Stimulated activated memory B cell treated with anti-CD40 and anti-IgM and Interleukin-4, amounts not matched to agents 10 μg/mL and 1 μg/mL and 100 μg/mL, for 72 hours (primary cell): ENCODE measurements at places on chromosomes 2 and 18.

GRCh38 chr2:192059266-192059665, 135.5 kb downstream of the TMEFF2 start:
- ATAC-seq, result no peak

DNA sequence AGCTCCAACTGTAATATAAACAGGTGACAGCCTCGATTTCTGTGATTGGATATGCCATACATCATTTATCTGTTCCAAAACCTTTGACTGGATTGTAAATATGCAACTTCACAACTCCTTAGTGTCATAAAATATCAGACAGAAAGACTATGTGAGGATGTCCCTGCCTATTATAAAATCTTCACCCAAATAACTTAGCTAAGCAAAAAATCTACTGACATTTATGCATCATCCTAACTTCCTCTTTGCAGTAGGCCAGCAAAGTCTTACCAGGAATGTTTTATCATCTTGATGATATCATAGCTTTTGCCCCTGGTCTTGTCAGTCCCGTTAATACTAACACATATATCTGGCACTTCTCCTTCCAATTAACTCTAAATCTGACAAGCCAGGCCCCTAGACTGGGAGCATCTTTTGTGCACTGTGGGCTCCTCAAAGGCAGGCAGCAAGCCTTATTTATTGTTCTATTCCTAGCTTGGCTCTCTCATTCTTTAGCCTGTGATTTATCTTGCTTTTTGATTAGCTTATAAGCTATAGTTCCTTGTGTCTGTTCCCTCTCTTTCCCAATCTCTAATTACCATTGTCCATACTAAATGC, 356.5 kb upstream of the HNMT start:
- no peak for ATAC-seq

DNA sequence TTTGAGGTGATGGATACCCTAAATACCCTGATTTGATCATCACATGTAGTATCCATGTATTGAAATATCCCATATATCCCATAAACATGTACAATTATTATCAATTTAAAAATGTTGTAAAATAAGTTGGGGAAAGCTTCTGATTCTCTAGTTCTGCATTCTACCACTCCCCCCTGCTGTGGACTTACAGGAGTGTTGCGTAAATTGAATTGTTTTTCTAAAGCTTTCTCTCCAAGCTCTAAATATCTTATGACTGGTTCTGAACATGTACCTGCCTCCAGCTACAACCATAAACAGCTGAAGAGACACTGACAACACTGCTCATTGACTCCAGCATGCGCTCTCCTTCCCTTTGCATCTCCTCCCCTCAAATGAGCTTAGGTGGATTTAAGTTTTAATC, 145.2 kb downstream of the MGAT5 start:
- ATAC-seq, result no peak

GRCh38 chr2:72135921-72136320, 11.7 kb downstream of the CYP26B1 start:
- no peak for ATAC-seq

GRCh38 chr2:146363731-146364130, 1481.1 kb upstream of the ACVR2A start:
- no peak for ATAC-seq

DNA sequence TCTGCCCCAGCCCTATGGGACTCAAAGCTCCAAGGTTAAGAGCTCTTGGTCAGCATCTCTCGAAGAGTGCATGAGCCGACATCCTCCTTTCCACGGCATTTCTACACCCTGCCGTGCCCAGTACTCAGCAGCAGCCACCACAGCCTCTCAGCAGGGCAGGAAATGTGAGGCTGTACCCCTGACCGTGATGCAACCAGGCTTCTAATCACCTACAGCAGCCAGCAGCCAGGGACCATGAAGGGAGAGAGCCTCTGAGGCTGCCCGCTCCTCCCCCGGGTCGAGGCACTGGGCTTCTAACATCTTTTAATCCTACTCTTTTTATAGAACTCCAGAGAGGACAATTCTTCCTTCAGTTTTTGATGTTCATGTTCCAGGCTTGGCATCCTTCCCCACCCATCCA, 6.5 kb downstream of the CYS1 start:
- no peak for ATAC-seq

DNA sequence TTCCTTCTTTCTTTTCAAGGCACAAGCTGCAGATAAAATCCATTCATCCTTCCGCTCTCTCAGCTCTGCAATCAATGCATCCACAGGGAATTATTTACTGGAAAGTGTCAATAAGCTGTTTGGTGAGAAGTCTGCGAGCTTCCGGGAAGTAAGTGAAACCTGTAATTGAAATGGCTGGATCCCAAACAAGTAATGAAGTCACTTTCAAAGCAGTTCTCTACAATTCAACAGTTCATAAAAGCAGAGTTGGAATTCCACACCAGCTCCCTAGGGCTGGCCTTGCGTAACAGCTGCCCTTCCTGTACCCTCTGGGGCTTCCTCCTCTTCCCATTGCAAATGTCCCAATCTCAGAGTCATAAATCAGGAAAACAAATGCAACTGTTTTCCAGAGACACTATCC, 9.6 kb downstream of the SERPINB2 start:
- ATAC-seq, result no peak

DNA sequence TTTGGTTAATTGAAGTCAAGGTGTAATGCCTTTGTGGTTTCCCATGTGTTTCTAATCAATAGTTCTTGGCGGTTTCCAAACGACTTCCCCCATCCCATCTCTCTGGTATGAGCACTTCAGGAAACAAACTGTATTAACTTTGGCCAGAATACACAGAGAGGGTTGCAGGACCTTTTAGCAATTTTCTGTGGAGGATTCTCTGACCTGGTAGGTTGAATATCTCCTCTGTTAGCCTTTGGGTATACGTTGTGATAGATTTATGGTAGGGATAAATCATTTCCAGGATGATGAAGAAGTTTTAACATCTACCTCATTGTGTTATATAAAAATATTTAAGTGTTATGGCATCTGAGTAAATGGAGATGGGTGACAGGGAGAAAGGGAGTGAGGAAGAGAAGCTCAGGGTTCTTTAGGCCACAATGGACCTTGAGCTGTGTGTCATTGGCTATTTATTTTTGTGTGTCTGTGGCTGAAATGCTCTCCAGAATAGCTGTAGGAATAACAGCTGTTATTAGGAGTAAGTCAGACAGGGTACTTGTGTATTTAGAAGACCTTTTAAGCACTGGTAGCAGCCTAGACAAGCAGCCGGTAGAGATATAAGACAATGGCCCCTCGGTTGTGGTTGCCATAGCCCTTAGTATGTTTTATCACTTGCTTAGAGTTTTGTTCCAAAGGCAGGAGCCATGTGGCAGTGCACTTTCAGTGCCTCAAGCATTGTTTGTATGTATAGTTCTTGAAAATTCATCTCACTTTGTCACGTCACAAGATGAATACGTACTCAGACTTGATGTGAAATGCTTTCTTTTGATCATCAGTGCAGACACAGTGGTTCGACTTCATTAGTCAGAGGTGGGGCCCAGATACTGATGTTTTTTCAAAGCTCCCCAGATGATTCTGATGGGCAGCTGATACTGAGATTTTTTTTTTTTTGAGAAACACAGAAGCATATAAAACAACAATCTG, 91.1 kb downstream of the FMNL2 start:
- no peak for ATAC-seq

GRCh38 chr2:78260861-78261260, 738.7 kb upstream of the LRRTM4 start:
- no peak for ATAC-seq

DNA sequence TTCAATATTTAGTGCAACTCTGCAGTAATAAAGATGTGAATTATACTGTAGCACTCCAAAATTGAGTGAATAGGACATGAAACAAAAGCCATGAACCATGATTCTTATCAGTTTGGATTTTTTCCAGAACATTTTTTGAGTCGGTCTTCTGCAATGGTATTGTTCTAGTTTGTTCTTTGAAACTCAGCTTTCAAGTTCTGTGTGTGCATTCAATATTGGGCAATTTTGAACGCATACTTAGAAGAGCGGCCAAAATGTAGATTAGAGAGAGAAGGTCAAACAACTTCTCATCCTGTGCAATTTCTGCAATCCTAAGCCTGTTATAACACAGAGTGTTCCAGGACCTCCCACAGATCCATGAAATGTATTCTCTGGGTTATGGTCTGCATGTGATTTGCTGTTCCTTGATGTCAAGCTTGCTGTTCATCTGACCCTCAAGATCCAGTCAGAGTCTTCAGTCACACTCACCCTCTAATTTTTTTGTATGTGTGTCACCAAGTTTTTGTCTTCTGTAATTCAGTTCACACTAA, 48.3 kb downstream of the TSPYL6 start:
- no peak for ATAC-seq

- ATAC-seq, result no peak
Measured at GRCh38 chr2:85011098-85011497, 40.1 kb downstream of the KCMF1 start.

DNA sequence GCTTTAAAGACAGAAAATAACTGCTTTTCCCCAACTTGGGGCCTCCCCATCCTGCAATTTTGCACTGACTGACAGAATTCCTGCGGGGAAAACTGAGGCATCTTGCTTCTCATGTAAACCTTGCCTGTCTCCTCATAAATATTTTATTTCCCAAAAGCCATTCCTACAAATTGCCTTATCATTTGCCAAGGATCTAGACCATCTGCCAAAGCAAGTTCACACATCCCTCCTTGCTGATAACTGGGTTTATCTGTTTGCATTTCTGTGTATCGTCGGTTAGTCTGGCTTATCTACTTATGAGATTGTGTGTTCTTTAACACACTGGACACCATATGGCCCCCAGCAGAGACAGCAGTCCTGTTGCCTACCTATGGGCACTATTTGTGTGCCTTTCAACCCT, 3.0 kb upstream of the CNGA3 start:
- ATAC-seq, result no peak

GRCh38 chr2:70771446-70771845, 3.4 kb upstream of the ADD2 start:
- ATAC-seq, result no peak

GRCh38 chr2:1745171-1746023, 1.1 kb upstream of the PXDN start:
- ATAC-seq, result no peak

DNA sequence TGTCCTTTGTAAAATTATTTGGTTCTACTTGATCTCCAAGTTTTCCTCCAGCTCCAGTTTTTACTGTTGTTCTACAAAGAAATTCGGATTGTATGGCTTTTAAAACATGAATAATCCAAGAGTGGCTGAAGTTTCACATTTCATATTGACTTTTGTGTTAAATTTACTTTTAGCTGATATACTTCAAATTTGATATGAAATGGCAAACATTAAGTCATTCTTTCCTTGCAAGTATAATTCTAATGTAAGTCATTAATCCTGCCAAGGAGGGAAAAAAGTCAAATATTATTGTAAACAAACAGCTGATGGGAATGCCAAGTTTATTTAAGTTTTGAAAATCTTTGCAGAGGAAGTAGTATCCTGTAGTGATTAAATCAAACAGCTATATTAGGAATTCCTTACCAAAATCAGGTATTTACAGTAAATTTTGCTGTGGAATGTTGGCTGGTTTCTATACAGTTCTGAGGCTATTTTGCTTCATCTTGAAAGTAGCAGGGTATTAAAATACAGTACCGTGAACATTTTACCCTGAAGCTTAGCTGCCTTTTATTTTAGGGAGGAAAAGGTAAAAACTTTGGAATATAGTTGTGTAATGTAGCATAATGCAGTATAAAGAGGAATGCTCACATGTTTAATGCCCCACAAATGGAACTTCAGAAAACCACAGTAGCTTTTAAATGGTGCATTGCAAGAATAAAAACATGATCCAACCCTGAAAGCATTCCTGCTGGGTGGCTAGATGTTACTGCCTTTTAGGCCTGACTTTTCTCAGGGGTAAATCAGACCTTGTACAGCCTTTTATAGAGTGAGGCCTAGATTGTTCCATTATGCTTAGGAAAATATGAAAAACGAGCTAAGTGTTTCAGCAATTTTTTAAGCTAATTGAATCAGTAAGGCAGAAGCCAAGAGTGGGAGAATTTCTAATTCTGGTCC, 62.7 kb upstream of the NT5C1B start:
- ATAC-seq, result no peak
